ENCODE measurements at places on chromosomes 4 and X.

GRCh38 chr4:183905593-183906488 lies 734 bp downstream of the STOX2 start:
- DNase-seq = no peak

- DNase-seq = no peak
Measured at GRCh38 chr4:88054901-88055300, 47.5 kb downstream of the PKD2 start.

DNA sequence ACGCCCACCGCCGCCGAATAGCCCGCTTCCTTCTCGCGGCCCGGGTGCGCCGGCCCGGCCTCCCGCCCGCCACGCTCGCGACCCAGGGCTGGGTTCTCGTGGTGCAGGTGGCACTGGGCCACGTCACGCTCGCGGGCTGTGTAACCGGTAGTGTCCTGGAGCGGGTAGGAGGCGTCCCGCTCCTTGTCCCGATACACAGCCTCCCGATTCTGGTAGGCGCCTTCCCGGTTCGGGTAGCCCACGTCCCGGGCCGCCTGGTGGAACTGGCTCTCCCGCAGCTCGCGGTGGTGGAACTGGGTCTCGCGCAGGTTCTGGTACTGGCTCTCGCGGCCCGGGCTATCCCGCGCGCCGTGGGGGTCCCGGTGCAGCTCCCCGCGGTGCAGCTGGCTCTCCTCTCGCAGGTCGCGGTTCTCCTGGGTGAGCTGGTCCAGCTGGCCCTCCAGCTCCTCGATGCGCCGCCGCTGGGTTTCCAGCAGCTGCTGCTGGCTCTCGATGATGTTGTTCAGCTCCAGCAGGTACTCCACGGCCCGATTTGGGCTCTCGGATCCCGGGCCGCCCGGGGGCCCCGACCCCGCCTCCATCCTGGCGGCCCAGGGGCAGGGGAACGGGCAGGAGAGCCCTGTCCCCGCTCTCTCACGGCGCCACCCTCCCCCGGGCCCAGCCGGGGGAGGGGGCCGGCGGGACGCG lies 39.3 kb upstream of the IQSEC2 start:
- DNase-seq = no peak

GRCh38 chrX:68677998-68678397 lies 30.5 kb downstream of the STARD8 start:
- no peak for DNase-seq
